ENCODE measurements at places on chromosomes 7 and 10.
A peak's percentile ranks its signal among the peaks of the same experiment; 100 is the strongest.

- no peak for DNase-seq
Observed at GRCh38 chr7:76050545-76050944, 2.6 kb downstream of the MDH2 start.

DNA sequence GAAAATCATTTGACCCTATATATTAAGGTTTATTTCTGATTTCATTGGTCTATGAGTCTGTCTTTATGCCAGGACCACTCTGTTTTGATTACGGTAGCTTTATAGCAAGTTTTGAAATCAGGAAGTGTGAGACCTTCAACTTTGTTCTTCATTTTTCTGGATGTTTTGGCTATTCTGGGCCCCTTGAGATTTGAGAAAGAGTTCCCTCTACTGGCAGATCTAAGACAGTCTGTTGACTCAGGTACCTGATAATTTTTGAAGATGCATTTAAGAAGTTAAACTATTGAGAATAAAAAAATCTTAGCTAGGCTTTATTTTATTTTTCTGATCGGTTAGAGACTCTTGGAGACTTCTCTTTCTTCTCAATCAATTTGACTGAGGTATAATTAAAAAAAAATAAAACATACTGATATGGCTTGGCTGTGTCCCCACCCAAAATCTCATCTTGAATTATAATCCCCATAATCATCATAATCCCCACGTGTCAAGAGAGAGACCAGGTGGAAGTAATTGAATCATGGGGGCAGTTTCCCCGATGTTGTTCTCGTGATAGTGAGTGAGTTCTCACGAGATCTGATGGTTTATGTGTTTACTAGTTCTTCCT, 209.2 kb downstream of the SNX10 start:
- DNase-seq = peak; percentile 35

- DNase-seq = no peak
Observed at GRCh38 chr7:93142127-93142526, 6.1 kb downstream of the SAMD9L start.

GRCh38 chr10:89836840-89837164, 135.4 kb downstream of the KIF20B start:
- no peak for DNase-seq

DNA sequence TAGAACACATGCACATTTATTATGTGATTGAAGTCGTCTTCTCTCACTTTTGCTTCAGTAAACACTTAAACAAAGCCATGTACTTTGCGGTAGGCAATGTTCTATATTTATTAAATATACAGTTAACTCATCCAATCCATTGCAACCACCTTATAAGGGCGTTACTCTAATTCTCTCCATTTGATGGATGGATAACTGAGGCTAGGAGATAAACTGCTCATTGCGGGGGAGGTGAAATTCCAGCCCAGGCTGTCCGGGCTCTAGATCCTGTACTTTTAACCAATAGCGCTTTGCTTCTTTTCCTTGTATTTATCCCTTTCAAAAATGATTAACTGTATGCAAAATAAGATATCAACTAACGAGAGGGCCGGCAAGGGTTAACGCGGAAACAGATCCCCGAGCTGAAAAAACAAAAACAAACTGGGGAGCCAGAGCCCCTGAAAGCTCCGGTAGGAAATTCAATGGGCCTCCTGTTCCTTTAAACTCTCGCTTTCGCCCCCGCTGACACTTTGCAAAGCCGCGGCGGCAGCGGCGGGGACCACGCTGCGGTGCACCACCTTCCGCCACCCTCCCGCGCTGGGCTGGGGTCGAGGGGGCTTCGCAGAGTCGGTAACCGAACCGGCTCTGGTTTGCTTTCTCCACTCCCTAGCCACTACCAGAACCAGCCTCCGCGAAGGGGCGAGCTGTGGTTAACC, 1.0 kb upstream of the PLXDC2 start:
- DNase-seq = peak; percentile 38

DNA sequence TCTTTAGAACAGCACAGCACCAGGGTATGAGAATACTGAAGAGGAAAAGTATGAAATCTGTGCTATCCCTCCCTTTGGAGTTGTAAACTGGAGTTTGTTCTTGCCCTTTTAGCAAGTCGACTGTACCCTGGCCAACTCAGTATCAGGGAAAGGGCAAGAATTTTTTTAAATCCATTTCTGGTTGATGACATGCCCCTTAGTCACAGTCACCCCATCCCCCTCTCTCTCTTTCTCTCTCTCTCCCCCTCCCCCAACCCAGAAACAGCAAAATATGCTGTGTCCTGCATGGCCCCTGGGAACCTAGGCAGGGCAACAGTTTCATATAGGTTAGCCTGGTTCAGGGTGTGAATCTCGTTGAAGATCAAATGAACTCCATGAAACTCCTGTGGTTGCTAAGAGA, 177.7 kb upstream of the ADO start:
- DNase-seq = no peak
